ENCODE measurements at places on chromosomes 13 and 19. TPM values are rescaled to one million over a fixed set of nuclear protein-coding genes. Genes with fewer than 3 reads are reported as not detected.
A peak's percentile ranks its signal among the peaks of the same experiment; 100 is the strongest.

DNA sequence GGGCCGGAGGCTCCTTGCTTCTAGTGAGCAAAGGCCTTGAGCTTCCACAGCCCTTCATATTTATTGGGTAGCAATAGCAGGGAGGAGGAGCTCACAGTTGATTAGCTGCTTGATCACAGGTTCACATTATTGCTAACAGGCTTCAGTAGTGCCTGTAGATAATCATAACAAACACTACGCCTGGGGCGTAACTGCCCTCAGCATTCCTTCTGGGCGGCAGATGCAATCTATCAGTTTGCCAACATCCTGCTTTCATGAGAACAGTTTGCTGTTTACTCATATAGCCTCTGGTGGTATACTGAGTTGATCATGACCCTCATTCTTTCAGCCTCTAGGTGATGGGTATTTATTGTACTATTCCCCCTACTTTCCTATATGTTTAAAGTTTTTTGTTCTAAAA, 149.4 kb downstream of the B3GLCT start:
- DNase-seq: no peak

DNA sequence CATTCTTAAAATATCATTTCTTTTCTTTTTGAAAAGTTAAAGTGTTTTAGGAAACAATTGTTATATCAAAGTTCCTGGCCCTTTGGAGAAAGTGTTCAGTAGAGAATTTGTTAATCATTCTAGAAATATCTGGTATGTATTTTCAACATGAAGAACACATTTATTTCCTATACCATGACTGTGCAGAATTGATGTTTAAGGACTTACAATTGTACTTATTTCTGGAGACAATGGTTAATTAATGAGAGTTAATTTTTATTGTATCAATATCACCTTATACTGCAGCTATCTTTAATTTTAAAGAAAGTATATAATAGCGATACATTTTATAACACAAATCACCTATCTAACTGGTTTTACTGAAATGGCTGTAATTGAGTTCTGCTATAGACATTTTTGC, 95.3 kb downstream of the TEX29 start:
- no peak for DNase-seq

DNA sequence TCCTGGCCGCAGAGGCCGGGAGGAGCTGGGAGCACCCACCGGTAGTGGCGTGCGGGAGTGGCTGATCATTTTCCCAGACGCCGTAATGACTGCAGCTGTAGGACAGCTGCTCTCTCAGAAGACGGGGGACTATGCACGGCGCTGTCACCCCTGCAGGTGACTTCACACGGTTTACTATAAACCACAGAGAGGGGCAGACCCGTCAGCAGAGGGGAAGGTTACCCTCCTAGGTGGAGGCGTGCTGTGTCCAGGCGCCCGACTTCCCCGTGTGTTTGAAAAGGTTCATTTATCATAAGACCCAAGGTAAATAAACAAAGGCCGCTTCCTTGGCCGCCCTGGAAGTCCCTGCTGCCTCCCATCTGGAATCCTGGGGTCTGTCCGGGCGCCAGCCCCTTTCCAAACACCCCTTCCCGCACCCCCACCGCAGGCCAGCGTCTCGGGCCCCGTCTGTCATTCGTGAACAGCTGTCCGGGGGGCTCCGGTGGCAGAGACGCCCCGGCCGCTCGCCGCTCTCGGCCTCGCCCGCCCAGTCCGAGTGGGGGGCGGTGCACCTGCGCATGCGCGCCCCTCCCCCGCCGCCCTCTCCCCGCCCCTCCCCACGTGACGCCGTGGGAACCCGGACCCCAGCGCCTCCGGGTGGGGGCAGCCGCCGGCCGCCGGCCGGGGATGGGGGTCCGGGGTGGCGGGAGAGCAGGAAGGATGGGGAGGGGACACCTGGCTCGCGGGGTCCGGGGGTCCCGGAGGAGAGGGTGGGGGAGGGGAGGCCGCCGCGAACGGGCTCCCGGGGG, 915 bp downstream of the SHC2 start:
- DNase-seq: peak; percentile 35

DNA sequence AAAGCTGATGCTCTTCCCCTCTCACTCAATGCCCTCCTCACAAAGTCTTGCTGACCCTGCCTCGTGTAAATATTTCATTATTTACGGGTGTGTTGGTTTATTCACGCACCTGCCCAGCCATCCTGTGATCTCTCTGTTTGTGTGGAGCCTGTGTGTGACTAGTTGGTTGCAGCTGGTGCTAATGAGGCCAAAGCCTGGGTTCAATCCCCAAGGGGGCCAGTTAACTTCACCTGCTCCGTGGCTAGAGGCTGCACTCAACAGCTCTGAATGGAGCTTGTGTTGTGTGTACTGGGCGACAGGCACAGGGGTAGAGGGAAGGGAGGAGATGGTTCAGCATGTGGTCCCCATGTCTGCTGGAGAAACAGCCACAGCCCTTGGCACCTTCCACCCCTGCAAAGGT, 109.5 kb downstream of the DNAJC15 start:
- no peak for DNase-seq

- no peak for DNase-seq
These were observed 7.0 kb downstream of the MOB3A start for GRCh38 chr19:2089001-2089711.

Gene LDLR
- 175 TPM for total RNA-seq

DNA sequence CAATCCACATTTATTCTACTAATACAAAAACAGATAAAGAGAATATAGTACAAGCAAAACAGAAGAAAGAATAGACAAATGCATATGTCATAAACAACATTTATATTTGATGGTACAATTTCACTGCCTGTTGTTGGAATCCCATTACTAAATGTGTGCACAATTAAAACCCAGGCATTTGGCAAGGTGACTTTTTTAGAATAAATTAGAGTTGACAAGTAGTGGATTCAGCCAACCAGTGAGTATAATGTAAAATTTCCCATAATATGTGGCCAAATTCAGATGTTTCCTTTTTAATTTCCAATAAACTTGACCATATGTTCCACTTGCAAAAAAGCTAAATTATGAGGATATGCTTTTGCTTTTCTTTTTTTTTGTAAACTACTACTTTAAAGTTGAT, 1578.8 kb downstream of the OLFM4 start:
- DNase-seq: no peak
